ENCODE measurements at places on chromosomes 3 and 15.

GRCh38 chr3:110755345-110755744 is 316.3 kb upstream of the NECTIN3 start:
- no peak for DNase-seq

DNA sequence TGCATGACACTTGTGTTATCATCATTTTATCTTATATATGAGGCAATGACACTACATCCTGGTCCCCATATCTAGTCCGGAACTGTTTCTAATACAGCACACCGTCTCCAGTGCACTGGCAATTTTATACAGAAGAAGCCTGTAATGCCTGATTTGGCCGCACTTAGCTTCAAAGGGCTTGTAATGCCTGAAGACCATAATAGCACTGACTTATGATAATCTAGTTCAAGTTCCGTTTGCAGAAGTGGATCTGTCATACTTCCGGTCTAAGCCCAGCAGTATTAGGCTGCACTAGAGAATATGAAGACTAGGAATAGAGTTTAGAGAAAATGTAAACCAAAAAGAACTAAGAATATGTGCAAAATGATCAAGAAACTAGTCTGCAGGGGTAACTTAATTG is 1.3 kb downstream of the BNIP2 start:
- no peak for DNase-seq

GRCh38 chr15:26355472-26356074 is 417.3 kb downstream of the GABRB3 start:
- DNase-seq: no peak

GRCh38 chr15:72797338-72797689 is 13.8 kb upstream of the ADPGK start:
- no peak for DNase-seq

Data from 8988T (cell line).